Lung microvascular endothelial cell (primary cell): ENCODE measurements at places on chromosomes 5 and 9.

GRCh38 chr9:114124666-114125475 lies 25.8 kb upstream of the KIF12 start:
- DNase-seq, result no peak

DNA sequence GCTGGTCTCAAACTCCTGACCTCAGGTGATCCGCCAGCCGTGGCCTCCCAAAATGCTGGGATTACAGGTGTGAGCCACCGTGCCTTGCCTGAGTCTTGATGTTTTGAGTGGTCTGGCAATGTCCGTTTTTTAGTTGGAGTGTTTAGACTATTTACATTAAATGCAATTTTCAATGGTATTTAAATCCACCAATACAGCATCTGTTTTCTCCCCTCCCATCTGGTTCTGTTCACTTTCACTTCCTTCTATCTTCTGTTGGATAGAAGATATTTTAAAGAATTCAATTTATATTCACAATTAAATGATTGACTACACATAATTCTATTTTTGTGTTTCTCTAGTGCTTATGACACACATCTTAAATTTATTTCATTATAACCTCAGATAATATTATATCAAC lies 26.0 kb upstream of the PCAT7 start:
- no peak for DNase-seq

- peak; percentile 7 for DNase-seq
These were observed 264.8 kb downstream of the CETN3 start for GRCh38 chr5:90144625-90145327.

- DNase-seq, result peak; percentile 84
These were observed 100.7 kb upstream of the SPRY4 start for GRCh38 chr5:142425286-142426065.

GRCh38 chr5:12911156-12911555 lies 1006.9 kb upstream of the CTNND2 start:
- peak; percentile 1 for DNase-seq

GRCh38 chr5:42889311-42889933 lies 77.7 kb upstream of the SELENOP start:
- peak; percentile 71 for DNase-seq

DNA sequence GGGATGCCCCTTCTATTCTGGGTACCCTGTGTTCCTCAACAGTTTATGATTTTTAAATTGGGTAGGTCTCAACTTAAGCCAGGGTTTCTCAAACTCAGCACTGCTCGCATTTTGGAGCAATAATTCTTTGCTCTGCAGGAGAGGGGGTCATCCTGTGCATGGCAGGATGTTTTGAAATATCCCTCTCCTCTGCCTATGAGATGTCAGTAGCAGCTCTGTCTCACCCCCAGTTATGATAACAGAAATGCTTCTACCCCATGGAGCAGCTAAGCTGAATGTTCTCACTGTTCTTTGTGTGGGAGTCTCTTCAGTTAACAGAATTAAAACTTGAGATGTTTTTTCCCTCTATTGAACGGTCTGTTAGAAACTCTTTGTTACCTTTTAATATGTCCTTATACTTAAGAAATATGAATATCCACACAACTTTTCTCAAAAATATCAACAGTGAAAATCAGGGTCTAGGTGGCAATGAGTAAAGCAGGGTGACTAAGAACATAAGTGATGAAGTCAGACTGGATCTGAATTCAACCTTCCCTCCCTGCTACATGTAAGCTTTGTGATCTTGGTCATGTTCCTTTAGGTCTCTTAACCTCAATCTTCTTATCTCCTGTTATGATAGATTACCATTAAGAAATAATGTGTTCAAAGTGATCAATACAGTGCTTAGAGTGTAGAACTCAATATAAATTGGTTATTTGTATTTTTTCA lies 89.0 kb downstream of the CAMK4 start:
- DNase-seq, result no peak

DNA sequence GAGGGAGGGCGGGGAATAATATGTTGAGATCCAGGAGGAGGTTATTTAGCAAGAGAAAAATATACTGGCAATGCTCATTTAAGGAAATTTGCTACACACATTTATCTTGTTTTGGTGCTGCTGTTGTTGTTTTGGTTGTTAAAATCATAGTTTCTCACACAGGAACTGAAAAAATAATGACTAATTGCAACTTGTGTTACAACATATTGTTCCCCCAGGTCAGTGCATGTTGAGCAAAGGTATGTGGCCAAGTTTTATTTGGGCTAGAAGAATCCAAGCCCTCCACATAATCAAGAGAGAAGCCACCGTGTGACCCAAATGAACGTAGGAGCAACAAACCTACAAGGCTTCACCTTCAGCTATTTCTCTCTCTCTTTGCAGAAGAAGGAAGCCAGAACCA lies 220.3 kb upstream of the DAPK1 start:
- no peak for DNase-seq

DNA sequence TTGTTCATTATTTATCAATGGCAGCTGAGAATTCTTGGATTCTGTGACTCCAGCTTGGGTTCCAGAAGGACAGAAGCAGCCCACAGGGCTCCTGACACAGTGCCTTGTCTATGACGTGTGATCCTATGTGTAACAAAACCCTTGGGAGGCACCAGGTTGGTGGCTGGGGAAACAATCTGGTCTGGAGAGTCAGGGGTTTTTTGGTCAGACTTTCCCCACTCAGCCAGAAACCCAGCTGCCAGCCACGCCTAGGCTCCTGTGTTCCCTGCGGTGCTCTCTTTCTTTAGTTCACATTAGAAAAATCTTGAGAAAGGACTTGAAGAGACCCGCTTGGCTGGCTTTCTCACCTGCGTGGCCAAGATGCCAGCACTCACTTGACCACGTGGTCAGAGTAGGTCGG lies 15.5 kb upstream of the ZBED3 start:
- no peak for DNase-seq

DNA sequence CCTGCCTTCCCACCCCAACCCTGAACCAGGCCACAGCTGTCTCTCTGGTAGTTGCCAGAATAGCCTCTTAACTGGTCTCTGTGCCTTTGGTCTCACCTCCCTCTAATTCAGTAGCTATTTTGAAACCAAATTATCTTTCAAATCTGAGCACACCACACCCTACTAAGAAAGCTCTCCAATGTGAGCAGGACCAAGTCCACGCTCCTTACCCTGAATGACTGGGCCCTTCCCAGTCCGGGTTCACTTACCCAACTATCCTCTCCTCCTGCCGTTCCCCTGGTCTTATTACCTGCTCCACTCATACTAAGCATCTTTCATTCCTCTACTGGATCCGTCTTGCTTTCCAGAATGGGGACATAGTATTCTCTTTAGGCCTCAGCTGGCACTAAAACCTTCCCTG lies 16.8 kb downstream of the ANKH start:
- DNase-seq, result no peak

DNA sequence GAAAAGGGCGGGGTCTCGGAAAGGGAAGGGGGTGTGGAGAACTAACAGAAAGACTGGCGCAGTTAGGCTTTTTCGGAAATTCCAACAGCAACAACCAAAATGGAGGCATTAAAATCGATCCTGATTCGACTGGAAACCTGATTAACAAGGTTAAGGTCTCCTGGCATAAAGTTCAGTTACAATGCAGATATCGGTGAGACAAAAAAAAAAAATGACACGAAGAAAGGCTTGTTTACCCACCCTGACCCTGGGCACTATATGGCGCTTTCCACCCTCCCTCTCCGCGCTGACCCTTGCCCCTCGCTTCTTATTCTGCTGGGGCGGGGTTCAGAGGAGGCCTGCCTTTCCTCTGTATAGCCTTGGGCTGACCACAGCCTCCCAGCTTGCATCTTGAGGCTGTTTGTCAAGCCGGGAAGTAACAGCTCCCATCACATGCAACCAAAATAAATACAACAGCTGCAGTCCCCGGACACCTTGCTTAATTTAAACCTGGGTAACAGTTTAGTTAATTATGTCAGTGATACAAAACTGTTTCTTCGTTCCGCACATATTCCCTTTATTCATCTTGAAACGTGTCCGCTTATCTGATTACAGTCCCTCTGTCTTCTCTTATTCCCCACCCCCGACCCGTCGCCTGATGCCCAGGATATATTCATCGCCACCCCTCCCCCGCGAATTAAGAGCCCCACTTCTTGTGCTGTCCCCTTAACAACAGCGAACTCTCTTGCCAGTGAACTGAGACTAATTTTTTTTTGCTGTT lies 795 bp upstream of the PJA2 start:
- peak; percentile 86 for DNase-seq

DNA sequence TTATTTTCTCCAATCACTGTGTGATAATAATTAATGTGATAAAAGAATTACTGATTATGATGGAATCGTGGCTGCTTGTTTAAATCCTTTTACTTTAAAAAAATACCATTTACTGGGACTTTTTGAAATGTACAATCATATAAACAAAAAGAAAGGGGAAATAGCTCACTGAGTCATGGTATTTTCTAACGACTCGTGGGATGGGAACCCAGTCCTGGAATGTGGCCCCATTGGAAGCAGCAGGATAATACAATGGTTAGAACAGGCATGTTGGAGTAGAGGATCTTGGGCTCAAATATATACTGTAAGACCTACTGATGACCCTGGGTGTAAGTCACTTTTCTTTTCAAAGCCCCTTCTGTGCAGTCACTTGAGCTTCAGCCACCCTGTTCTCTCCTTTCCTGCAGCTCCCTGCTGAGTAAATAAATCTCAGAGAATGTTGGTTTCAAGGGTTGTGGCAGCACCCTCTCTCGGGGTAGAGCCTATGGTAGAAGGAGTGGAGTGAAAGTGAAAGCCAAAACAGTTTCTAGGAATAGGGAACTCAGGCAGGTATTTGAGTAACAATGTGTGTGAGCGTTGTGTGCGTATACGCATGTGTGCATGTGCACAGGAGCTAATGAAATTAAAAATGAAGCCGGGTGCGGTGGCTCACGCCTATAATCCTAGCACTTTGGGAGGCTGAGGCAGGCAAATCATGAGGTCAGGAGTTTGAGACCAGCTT lies 40.8 kb upstream of the LARP1 start:
- DNase-seq, result peak; percentile 57

GRCh38 chr5:19987612-19988361 lies at the start of gene CDH18:
TSS of gene CDH18 (minus strand) at chr5:19988200. CDS start at chr5:19838986, 149,214 bp downstream.
- no peak for DNase-seq

- peak; percentile 73 for DNase-seq
These were observed 841 bp downstream of the RAD23B start for GRCh38 chr9:107283623-107284616.

- no peak for DNase-seq
These were observed 112.8 kb upstream of the SARDH start for GRCh38 chr9:133850937-133851336.

- DNase-seq, result peak; percentile 57
These were observed 173.5 kb downstream of the FGF1 start for GRCh38 chr5:142512043-142513042.

- peak; percentile 45 for DNase-seq
These were observed 147.8 kb downstream of the TMEM38B start for GRCh38 chr9:105842023-105842644.

DNA sequence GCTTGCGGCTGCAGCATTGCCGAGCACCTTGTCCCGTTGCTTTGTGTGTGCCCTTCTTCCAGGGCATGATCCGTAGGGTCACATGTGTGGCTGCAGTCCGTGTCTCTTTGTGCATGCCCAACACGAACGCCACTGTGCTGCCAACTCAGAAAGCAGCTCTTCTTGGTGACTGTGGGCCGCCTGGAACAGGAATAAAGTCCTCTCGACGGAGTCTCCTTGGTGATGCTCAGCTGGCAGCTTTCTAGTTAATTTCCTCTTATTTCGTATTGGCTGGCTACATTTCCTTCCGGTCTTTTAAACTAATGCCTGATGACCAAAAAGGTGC lies 5.8 kb downstream of the EXOC3 start:
- no peak for DNase-seq

GRCh38 chr5:146390469-146390868 lies 51.8 kb downstream of the POU4F3 start:
- DNase-seq, result no peak
